ENCODE measurements at places on chromosomes 5 and 9. TPM values are rescaled to one million over a fixed set of nuclear protein-coding genes. Genes with fewer than 3 reads are reported as not detected.

GRCh38 chr5:93622240-93622885 is 39.3 kb downstream of the NR2F1 start:
- H3K36me3 ChIP-seq = no peaks in the 10 kb centered on the region
- H3K27me3 ChIP-seq = no peaks in the 10 kb centered on the region
- no peak overlapping the region for H3K4me3 ChIP-seq

DNA sequence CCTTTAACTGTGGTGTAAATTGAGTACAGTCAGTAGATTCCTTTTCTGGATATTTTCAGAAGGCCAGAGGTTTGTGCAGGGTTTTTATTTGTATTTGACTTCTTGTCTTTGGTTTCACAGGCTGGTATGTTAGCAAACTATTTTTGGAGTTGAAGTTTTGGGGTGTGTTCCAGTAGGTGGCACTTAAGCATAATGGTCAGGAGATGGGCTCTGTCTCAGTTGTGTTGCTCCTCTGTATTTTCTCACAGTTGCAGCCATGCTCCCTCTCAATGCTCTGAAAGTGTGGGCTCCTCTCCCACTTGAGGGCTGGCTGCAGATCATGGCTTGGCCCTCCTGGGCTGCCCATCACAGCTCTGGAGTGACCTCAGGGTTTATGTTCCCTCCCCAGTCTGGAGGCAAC is 267.0 kb upstream of the PCSK5 start:
- H3K36me3 ChIP-seq = no peaks in the 10 kb centered on the region
- no peaks in the 10 kb centered on the region for H3K4me1 ChIP-seq
- H3K27ac ChIP-seq = no peak overlapping the region
- no peaks in the 10 kb centered on the region for H3K27me3 ChIP-seq
- no peak overlapping the region for H3K4me3 ChIP-seq

GPX3 gene
- 1,327 TPM for total RNA-seq

GRPEL2 gene
- total RNA-seq = 16.9 TPM

JAKMIP2 gene
- 0.38 TPM for total RNA-seq

DNA sequence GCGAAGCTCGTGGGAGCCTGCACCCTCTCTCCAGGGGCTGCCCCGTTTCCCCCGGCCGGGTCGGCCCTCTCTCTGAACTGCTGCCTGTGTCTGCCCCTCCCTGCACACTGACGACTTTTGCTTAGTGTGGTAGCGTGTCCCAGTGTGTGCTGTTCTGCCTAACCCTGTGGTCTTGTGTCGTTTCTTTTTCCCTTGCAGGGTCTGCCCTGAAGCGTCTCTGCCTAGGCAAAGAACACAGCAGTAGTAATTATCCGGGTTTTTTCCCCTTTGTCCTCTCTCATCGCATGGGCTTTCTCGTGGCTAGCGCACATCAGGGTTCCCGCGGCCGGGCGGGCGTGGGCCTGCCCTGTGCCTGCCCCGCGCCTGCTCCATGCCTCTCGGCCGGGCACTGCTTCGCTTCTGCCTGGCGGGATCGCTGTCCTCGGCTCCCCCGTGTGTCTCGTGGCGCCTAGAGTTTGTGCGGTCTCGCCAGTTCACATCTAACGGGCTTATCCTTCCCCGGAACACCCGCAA is 122.7 kb downstream of the WNK2 start:
- no peaks in the 10 kb centered on the region for H3K36me3 ChIP-seq
- no peaks in the 10 kb centered on the region for H3K27me3 ChIP-seq
- DNase-seq = peak; percentile 28
- H3K4me1 ChIP-seq = no peaks in the 10 kb centered on the region
- H3K4me3 ChIP-seq = no peak overlapping the region
- no peak overlapping the region for H3K27ac ChIP-seq

DNA sequence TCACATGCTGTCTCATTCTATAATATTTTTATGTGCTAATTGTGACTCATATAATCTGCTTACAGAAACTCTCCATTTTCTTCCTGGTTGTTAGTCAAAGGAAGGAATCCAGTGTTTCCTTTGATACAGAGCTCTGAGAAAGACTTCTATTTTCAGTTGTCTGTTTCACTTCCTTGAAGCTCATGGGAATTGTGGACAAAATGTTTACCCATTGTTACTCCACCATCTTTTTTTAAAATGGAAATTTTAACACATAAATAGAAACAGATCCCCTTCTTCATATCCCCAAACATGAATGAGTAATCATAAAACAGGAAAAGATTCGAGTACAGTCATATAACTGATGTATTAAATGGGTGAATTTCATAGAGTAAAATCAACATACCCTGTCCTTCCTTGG is 42.0 kb upstream of the KCNN2 start:
- H3K36me3 ChIP-seq = no peaks in the 10 kb centered on the region
- H3K27ac ChIP-seq = no peak overlapping the region
- H3K27me3 ChIP-seq = no peaks in the 10 kb centered on the region
- H3K4me1 ChIP-seq = no peaks in the 10 kb centered on the region
- H3K4me3 ChIP-seq = no peak overlapping the region

GRCh38 chr9:123608104-123608503 is 252.1 kb downstream of the CRB2 start:
- H3K4me1 ChIP-seq = peaks cover 2% of the 10 kb centered on the region
- no peak for DNase-seq
- H3K27me3 ChIP-seq = no peaks in the 10 kb centered on the region
- no peak overlapping the region for H3K4me3 ChIP-seq

SLC6A7 gene
- total RNA-seq = not detected

DNA sequence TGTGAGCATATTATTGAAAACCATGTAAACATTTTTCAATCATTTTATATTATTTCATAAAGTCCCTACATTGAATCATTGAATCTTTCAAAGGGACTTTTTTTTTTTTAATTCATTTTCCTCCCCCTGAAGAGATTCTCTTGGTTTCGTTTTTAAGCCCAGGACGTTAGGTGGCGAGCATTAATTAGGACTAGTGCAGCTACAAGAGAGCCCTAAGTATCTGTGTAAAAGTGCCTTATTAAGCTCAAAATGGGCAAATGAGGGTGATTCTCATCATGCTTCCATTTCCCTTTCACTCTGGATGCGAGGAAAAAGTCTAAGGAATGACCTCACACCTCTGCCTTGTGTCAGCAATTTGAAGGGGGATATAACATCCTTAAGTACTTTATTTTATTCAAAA is 517.9 kb upstream of the ITGA1 start:
- no peak overlapping the region for H3K4me3 ChIP-seq
- H3K36me3 ChIP-seq = no peaks in the 10 kb centered on the region
- no peaks in the 10 kb centered on the region for H3K27me3 ChIP-seq
- DNase-seq = peak; percentile 4

PCDHGA3 gene
- total RNA-seq = 4.0 TPM

HTR4 gene
- total RNA-seq = 0.22 TPM

AGXT2 gene
- 8.0 TPM for total RNA-seq

All from kidney (tissue), 22 donors.